ENCODE measurements at places on chromosomes 6 and 20.

DNA sequence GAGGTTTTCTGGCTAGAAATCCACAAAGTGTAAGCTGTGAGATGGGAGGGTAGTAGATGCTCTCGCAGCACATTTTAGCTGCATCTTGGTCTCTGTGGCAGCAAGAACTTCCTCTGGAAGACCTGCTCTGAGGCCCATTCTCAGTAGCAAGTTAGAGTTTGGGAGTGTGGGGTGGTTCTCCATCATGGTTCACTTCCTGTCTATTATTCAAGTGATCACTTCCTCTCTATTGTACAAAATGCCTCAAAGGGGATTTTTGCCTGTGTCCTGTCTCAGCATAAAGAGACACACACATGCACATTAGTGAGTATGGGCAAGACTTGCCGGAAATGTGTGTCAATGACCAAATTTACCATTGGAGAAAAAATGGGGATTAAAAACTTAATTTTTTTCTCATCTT is 42.5 kb downstream of the LYRM2 start:
- DNase-seq = no peak

DNA sequence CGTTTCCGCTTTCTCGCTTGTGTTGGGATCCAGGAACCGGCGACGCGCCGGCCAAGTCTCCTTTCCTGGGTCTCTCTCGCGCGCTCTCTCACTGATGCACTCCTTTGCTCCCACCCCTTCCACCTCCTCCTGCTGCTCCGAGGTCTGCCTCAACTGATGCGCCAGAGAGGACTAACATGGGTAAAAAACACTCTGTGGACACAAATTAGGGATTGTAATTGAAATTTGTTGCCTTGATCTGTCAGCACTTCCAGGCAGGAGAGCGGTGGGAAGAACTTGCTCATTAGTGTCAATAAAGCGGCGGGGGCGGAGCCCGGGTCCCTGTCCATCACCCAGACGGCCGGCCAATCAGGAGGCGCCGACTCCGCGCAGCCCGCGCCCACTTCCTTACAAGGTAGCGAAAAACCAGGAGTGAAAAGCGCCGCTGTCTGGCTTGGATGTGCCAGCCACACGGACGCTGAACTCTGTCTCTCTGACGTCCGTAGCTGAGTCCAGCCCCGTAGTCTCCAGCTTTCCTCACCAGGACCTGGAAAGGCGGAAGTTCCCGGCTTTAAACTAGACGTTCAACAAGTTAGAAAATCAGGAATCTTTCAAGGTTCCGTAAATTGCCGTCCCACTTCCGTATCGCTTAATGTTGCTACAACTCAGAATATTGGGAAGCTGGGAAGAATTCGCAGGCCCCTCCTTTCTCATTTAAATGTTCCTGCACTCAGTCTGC is at the start of gene TBX18:
TBX18 (minus strand) TSS at position 267 of the 718 bp plus-strand sequence. CDS start 417 bp downstream, outside the sequence.
- DNase-seq = no peak

DNA sequence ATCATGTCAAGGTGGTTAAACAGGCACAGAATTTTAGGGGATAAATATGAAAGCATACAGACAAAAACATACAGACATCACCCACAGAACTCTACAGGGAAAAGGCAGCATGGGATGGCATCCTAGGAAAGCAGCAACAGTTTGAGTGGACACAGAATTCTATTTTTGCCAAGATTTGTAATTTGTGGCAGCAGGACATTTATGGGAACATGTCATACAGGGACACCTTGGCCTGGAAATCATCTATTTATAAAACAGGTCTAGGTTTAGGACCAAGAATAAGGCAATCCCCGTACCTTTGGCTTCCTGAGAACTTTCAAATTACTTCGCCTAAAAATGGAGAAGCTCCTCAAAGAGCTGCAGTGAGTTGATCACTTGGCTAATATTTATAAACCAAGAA is 17.5 kb downstream of the ARHGAP18 start:
- no peak for DNase-seq

DNA sequence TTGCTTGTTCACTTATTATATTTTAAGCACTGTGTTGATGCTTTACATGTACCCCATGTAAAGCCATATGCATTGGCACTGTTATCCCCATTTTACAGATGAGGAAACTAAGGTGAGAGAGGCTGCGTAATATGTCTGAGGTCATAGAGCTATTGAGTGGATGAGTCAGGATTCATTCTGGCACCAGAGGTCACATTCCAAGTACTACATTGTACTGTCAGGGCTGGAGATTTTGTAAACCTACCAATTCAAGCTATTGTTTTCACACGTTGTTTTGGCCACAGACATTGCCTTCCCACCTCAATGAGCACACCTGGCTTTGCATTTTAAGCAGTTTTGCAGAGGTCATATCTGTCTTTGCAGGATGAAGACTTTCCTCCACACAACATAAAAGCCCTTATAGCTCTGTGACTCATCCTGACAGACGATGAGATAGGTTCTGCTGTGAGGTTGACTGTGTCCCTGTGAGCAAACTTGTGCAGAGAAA is 33.2 kb downstream of the ANKS1A start:
- no peak for DNase-seq

DNA sequence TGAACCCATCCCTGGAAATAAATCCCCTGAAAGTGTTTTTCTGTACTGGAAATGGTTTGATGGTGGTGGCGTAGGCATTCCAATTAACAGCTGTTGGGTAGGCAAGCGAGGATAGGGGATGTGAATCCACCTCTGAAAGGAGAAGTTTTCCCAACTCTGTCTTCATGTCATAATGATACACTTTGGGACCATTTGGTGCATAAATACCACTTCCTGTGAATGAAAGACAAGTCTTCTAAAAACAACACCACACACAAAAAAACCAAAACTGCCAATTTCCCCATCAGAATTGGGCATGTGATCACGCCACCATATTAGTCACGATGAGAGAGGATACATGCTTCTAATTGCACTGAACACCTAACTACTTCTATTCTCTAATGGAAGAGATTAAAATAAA is 6.4 kb downstream of the VNN2 start:
- no peak for DNase-seq

GRCh38 chr6:84633771-84634170 is 130.6 kb downstream of the TBX18 start:
- no peak for DNase-seq

DNA sequence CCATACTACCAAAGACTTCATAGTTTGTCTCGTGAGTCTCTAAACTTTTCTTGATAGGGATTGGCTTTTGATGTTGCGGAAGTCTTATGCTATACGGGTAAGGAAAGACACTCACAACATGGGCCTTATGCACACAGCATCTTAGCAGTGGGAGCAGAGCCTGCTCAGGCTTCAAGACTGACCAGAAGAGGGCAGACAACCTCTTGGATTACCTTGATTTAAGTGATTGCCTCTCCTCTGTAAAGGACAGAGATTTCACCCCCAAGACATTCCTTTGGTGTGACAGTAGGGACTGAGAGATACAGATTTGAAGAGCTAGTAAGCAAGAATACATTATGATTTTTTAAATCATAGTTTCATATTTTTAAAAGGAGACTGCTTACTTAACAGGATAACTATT is 71.0 kb upstream of the SAMD3 start:
- no peak for DNase-seq

DNA sequence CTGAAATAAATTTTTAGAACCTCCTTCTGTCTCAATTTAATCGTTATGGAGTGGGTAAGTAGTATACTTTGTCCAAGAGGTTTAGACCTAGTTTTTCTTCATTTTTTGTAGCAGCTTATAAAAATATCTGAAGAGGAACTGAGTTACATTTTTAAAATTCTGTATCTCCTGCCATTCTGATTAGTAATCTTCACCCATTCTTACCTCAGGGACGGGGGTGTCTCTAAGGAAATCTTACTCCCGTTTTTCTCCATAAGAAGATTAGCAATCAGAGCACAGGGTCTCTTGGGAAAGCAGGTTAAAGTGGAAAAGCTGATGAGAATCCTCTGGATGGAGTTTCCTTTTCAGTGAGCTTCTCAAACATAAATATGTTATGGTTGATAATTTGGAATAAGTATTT is 259.3 kb upstream of the FAM83B start:
- DNase-seq = no peak

GRCh38 chr6:145045582-145045981 is 689.7 kb downstream of the EPM2A start:
- no peak for DNase-seq

- DNase-seq = no peak
These were observed 16.2 kb upstream of the BCAS1 start for GRCh38 chr20:54086507-54087039.

DNA sequence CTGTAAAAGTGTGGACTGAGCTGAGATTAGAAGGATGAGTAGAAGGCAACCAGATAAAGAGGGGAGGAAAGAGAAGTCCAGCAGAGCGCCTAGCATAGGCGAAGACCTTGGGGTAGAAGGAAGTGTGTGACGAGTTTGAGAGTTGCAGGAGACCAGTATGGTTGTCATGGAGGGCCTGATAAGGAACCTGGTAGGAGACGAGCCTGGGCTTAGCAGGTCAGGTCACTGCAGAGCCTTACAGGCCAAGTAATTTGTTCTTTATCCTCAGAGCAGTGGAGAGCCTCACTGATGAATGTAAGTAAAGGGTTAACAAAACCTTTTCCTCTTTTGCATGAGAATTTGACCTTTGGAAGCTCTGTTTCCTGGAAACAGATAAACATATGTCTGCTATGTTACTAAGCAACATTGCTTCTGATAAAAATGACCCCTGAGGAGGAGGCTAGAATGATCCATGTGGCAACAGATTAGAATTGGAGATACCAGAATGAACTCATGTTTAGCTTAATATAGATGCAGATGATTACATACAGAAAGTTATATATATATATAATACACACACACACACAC is 2.9 kb upstream of the TMEM74B start:
- no peak for DNase-seq

- no peak for DNase-seq
These were observed 234.2 kb downstream of the HACE1 start for GRCh38 chr6:104625536-104625935.

- no peak for DNase-seq
These were observed 773.4 kb downstream of the KIF16B start for GRCh38 chr20:15799871-15800270.

DNA sequence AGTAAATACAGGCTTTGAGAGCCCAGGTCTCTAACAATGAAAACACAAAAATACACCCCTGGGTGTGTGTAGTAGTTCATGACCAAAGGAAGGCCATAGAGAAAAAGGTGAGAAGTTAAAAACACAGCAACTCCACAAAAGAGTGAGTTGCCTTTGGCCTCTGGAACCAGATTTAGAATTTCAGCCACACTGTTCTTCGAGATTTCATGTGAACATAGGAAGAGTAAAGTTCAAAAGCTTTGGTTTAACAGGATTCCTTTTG is 43.5 kb upstream of the RIN2 start:
- no peak for DNase-seq

- DNase-seq = no peak
These were observed 6.9 kb upstream of the SIRPB1 start for GRCh38 chr20:1626528-1627199.
